CD4-positive, alpha-beta T cell treated with Interferon alpha-2 for 1 hour (primary cell): ENCODE measurements at places on chromosomes 12 and 14.

DNA sequence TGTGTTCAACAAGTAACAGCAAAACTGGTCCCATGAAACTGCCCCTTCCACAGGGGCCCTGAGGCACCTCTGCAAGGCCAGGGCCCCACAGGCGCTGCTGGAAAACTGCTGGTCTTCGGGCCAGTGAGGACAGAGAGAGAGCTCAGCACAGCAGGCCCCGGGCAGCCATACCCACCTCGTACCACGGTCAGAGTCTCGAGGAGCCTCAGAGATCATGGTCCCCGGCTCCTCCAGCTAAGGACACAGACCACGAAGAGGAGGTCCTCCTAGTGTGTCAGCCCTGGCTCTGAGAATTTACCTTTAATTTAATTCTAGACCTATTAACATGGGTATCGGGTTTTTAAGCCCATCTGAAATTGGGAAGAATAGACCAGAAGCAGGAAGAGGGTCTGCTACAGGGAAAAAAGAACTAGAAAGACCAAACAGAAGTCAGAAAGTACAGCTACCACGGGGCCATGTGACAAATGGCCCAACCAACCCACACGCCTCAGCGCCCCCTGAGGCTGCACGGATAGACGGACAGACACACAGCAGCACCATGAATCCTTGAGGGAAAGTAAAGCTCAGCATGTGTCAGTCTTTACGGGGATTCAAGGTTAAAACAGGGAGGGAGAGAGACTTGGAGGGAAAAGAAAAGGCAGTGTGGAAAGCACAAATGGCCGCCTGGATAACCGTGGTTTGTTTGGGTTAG, 22.9 kb downstream of the ANKRD9 start:
- no peak for DNase-seq

DNA sequence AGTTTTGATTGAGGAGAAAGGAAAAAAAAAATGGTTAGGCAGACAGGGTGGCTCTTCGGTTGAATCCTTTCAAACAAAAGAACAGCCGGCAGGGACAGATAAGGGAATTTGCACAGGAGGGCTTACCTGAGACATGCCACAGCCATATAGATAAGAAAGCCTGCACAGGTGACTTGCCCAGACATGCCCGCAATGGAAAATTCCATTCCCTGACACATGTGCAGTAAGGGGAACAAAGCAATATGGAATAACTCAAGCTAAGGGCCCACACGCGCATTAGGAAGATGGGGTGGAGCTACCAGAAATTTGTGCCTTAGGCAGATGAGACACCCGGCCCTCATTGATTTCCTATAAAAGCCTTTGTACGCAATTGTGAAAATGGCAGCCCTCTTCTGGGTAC, 86.7 kb downstream of the TMEM260 start:
- DNase-seq, result no peak

- DNase-seq, result peak; percentile 11
Observed at GRCh38 chr14:63899953-63900352, 47.1 kb downstream of the SYNE2 start.

DNA sequence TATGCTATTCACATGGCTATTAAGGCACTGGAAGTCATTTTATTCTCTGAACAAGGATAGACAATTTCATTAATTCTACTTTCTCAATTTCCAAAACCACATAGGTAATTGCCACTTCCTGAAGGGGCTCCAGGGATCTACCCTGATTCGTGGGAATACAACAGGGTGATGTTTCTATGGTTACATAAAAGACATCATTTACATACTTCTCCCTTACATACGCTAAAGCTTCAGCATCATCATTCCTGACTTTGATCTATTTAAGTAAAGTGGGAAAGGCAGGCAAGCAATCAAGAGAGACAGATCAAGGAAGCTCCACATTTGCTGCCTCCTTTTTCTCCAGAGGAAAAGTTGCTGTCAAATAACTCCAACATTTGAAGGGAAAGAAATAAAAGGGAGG, 118.8 kb upstream of the SINHCAF start:
- no peak for DNase-seq

GRCh38 chr14:41758011-41758665, 151.5 kb downstream of the LRFN5 start:
- DNase-seq, result no peak

DNA sequence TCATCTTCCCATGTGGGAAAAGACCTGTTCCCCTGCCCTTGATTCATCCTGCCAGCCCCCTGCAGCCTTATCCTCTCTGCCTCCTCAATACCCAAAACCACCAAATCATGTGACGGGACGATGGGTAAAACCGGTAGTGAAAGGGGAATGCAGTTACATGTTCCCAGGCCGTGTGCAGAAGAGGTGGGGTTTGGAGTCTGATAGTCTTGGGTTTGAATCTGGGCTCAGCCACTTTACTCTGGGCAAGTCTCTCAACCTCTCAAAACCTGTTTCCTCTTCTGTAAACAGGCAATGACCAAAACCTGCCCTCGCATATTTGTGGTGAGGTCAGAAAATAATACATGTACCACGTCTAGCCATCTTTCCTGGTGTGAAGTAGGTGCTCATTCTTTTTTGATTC, 123.0 kb downstream of the PLXNC1 start:
- DNase-seq, result no peak

DNA sequence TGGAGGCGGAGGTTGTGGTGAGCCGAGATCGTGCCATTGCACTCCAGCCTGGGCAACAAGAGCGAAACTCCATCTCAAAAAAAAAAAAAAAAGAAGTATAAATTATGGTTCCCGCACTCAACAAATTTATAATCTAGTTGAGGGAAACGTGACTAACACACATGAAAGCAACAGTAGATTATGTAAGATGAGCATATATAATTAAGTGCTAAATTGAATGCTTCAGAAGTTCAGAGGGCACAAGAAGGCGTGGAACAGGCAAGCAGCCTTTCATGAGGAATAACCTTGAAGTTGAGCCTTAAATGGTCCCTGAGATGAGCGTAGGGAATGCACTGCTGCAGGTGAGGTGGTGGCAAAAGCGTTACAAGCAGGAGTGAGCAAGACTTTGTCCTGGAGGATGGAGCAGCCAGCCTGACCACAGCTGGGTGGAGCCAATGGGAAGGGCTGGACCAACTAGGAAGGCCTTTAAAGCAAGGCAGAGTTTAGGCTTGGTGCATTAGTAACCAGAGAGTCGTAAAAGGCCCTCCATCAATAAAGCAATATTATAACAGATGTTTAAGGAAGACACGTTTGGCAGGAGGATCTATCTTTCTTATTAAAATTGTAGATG, 30.6 kb upstream of the TUBA1A start:
- DNase-seq, result no peak

- no peak for DNase-seq
Observed at GRCh38 chr12:106994579-106995220, 7.8 kb upstream of the MTERF2 start.

DNA sequence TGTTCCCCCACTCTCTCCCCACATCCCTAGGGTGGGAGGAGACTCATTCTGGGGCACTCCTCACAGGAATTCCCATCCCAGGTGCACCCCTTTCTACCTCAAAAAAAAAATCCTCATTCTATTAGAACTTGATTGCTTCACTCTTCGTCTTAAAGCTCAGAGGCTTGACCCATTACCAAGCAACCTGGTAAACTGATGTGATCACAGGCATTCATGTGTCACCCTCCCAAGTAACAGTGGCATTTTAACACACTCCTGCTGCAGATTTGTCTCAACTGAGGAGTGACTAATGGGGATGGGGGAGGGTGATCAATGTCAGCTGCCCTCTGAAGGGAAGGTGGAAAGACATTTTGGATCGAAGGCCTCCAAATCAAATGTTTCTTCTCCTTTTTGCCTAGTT, 78.1 kb upstream of the PTHLH start:
- DNase-seq, result no peak

DNA sequence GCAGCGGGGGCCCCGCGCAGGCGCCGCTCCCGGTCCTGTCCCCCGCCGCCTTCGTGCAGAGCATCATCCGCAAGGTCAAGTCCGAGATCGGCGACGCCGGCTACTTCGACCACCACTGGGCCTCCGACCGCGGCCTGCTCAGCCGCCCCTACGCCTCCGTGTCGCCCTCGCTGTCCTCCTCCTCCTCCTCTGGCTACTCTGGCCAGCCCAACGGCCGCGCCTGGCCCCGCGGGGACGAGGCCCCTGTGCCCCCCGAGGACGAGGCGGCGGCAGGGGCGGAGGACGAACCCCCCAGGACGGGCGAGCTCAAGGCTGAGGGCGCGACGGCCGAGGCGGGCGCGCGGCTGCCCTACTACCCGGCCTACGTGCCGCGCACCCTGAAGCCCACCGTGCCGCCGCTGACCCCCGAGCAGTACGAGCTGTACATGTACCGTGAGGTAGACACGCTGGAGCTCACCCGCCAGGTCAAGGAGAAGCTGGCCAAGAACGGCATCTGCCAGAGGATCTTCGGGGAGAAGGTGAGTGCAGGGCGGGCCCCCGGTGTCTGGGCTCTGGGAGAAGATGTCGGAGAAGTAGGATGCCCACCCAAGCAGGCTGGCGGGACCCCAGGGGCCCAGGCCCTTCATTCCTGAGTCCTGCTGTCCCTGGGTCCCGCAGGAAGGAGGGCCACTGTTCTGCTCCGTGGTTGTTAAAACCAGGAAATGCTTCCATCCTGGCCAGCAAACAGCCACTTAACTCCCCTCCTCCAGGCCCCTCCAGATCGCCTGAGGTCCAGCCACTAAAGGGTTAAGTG, 48.4 kb downstream of the PHETA1 start:
- DNase-seq, result no peak

DNA sequence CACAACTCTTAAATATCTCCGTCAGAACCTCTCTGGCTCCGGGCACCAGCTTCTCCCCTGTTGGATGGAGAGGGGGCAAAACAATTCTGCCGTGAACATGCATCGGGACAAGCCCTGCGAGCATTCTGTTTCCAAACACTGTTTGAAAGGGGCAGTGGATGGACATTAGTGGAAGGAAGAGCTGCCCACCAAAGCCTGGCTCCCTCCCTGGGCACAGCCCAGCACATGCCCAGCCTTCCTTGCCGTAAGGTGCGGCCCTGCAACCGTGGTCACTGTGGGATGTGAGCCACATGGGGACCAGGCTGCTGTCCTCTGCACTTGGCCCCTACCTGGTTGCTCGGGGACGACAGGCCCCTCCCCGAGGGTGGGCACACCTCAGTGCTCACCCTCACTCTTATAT, 54.0 kb downstream of the TRAFD1 start:
- no peak for DNase-seq

- DNase-seq, result no peak
Observed at GRCh38 chr14:29668201-29668600, 259.4 kb downstream of the PRKD1 start.

DNA sequence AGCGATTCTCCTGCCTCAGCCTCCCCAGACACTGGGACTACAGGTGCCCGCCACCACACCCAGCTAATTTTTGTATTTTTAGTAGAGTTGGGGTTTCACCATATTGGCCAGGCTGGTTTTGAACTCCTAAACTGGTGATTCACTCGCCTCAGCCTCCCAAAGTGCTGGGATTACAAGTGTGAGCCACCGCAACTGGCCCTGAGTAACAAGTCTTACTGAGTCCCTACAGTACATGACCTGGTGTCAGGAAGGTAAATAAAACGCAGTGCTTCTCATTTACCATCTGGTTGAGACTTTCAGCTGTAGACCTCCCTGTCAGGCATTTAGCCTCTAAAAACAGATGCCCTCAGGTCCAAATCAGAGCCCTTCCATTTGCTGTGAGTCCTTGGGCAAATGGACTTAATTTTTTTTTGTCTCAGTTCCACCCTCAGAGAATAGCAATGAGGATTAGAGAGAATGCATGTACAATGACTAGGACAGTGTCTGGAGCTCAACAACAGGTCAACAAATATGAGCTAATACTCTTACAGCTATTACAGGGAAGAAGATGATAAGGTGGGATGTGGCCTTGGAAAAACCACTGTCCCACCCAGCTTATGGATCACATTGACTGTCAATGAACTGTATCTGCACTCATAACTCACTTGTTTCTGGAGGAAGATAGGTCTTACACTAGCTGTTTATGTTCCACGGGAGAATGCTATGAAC, 70.5 kb downstream of the PHLDA1 start:
- no peak for DNase-seq

DNA sequence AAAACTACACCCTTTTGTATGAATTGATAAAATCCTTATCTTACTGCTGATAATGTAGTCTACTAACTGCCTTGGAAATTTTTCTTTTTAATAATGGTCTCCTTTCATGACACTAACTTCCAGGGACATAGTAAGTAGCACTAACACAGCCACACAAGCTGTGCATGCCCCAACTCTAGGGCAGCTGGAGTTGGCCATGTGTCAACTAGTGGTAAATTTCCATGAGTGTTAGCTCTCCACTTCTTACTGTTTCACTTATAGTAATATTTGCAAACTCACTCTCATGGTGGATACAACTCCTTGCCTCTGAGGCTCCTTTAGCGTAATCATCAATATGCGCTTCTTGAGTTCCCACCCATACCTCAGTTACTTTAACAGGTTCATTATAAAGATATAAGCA, 38.0 kb downstream of the LGR5 start:
- no peak for DNase-seq

DNA sequence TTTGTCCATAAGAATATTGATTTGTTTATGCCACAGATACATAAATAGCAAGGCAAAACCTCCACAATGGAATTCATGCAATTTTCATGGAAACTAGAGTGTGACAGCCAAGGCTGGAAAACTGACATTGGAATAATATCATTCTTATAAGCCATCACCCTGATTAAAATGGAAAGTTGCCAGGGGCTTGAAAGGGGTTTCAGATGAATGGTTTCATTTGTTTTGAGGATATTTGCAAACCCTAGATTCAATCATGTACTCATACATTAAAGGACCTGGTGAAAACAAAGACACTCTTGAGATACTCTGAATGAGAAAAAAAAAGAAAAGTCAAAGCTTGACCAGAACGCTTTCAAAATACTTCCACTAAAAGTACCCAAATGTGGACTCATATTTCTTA, 205.7 kb downstream of the DIO2 start:
- DNase-seq, result no peak

GRCh38 chr14:68157971-68158371, 338.4 kb downstream of the RAD51B start:
- no peak for DNase-seq

DNA sequence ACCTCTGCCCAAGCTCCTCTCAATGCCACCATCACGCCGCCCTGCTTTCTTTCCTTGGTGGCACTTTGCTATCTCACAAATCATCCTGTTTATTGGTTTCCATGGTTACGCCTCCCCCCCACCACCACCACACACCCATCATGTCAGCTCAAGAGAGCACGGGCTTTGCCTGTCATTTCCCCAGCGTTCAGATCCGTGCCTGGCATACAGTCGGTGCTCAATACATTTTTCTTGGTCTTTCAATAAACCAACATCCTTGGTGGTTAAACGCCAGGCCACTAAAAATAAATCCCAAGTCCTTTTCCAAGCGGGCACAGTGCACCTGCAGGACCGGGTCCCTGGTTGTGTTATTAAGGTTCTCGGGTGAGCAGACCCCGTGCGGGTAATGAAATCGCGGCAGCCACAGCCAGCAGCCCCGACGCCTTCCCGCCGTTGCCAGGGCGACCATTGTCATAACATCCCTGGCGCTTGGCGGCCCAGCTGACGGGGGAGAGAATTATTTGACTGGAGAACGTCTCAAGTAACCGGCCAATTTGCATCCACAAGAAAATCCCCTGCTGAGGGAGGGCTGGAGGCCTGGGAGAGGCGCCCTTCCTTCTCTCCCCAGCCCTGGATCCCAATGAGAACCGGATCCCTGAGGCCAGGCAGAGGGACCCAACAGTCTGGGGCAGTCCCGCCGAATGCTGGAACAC, 92.9 kb downstream of the KSR2 start:
- peak; percentile 47 for DNase-seq
